ENCODE measurements at places on chromosomes 1 and 21.
A peak's percentile ranks its signal among the peaks of the same experiment; 100 is the strongest.

GRCh38 chr1:44024903-44025525 is 6.2 kb downstream of the SLC6A9 start:
- DNase-seq, result no peak

GRCh38 chr1:29949676-29950075 is 713.4 kb downstream of the PTPRU start:
- no peak for DNase-seq

DNA sequence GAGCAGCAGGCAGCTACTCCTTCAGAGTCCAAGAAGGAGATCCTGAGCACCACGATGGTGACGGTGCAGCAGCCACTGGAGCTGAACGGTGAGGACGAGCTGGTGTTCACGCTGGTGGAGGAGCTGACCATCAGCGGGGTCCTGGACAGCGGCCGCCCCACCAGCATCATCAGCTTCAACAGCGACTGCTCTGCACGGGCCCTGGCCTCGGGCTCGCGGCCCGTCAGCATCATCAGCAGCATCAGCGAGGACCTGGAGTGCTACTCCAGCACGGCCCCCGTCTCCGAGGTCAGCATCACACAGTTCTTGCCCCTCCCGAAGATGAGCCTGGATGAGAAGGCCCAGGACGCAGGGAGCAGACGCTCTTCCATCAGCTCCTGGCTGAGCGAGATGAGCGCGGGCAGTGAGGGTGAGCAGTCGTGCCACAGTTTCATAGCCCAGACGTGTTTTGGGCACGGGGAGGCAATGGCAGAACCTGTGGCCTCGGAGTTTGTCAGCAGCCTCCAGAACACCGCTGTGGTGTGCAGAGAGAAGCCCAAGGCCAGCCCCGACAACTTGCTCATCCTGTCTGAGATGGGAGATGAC is 531.8 kb downstream of the KIF26B start:
- no peak for DNase-seq

DNA sequence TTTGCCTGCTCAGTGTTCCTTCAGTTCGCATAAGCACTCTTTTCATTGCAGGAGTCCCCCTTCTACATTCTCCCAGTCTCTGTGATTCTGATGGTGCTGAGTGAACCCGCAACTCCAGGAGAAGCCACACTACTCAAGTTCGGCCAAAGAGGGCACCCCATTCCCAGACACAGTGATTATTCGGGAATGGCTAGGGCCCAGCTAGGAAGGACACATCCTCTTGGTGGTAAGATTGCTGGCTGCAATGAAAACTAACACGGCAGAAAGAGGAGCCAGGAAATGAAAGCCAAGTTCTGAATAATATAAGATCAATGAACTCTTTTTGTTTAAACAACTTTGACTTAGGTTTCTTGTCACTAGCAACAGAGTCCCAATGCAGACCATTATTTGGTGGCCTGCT is 14.9 kb downstream of the CREG1 start:
- DNase-seq, result no peak

- no peak for DNase-seq
Observed at GRCh38 chr1:210321552-210321951, 7.2 kb upstream of the HHAT start.

DNA sequence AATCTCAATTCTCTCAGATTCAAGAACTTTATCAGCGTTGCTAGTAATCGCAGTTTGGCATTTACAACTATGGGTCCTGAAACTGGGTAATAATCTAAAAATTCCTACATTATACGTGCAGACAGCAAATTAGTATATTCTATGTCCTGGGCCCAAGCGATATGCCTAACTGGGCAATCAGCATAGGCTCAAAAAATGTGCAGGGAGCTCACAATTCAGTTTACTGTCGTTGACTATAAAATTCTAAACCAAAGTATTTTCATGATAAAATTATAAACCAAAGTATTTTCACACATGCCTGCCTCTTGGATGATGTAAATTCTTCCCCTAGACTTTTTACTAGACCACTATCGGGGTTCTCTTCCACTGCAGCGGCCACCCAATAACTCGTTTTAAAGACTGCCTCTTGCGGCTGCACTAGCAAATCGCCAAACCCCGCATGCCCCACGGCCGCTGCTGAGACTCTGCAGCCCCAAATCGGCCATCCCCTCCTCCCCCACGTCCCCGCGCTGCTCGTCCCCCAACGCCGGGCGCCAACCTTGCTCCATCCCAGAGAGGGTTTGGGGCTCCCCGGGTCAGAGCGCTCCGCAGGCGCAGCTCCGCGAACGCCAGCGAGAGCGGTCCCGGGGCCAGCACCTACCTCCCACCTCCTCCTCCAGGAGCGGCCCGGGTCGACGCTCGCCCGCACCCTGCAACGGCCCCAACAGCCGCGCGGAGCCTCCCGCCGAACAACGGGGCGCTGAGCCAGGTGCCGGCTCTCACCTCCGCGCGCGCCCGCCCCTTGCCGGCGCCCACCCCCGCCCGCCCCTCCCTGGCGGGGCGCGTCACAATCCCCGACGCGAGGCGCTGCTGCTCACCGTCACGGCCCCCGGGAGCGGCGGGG is 506 bp downstream of the SSX2IP start:
- DNase-seq, result peak; percentile 72

GRCh38 chr21:43667191-43667904 is 8.0 kb downstream of the RRP1B start:
- no peak for DNase-seq

DNA sequence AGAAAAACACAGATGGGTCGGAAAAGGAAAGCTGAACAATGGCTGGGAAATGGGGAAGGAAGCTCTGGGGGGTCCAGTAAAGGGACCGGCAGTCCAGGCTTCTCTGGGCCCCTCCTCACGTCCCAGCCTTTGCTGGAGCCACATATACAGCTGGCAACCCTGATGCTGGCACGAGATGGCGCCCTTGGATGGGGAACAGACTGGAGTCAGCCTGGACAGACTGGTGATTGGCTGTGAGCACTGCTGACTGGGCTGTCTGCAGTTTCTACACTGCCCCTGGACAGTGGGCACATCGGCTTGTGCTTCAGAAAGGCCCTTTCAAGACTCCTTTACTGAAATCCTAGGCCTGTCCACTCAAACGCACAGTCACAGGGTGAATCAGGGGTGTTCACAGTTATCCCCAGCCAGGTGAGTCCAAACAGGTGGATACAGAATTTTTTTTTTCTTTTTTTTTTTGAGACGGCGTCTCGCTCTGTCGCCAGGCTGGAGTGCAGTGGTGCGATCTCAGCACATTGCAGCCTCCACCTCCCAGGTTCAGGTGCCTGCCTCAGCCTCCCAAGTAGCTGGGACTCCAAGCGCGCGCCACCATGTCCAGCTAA is 31.1 kb upstream of the ZBTB40 start:
- peak; percentile 81 for DNase-seq

DNA sequence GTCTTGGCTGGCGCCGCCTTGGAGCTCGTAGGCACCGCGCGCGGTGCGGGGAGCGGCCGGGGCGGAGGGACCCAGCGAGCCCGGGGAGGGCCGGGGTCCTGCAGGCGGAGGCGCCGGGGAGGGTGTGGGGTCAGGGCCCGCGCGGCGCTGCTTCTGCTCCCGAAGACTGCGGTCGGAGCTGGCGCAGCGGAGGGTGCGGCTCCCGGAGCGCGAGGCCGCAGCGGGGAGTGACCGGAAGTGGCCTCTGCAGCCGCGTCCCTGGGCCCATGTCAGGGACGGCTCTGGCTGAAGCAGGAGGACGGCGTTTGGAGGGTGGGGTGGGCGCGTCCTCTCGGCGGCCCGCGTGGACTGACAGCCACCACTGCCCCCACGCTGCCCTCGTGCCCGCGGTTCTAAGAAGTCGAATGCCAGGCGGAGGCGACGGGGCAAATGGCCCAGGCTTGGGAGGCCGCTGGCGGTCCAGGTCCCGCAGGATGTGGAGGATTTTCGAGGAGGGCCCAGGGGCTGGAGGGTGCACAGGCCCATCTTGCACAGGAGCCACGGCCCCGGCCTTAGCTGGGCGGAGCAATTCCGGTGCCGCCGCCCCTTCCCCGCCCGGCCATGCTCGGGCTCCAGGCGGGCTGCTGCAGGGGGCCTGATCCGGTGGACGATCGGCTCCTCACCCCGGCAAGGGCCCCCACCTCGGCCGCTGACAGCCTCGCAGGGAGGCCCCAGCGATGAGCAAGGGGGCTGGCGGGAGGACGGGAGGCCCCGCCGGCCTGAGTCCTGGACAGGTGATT is 7.7 kb upstream of the ZNF669 start:
- DNase-seq, result no peak

DNA sequence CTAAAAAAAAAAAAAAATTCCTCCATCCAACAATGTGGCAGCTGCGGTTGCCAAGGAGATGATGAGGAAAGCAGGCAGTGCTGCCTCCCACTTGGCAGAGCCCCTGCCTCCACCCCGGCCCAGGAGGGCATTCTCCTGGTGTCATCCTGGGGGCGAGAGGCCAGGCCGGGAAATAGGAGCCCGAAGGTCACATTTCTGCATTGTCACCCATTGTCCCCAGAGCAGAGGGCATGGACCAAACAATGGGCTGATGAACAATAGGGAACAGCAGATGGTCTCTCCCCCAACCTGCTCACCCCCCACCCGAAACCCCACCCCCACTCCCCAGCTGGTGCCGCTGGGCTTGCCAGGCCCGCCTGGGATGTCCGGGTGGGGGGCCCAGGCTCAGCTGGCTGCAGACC is 37.3 kb downstream of the CAMK2N1 start:
- no peak for DNase-seq

DNA sequence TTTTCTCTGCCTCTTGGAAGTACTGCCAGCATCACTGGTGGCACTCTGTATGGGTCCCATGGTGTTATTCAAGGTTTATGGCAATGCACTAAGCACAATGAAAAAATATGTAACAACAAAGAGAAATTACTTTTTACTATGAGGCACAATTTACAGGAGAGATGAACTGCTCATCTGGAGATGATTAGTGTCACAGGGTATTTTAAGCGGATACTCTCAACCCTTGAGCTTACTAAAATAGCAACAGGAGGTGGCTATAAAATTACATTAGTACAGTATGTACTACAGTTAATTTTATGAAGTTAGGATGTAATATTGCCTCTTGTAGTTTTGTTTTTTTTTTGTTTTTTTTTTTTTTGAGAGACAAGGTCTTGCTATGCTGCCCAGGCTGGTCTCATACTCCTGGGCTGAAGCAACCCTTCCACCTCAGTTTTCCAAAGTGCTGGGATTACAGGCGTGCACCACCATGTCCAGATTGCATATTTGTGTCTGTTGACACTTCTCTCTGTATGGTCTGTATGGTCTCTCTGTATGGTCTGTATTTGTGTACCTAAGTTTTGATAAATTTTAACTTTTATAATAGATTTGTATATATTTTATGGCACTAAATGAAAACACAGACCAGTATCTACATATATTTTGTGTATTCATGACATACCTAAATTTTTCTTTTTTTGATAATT is 175.6 kb upstream of the HP1BP3 start:
- no peak for DNase-seq

GRCh38 chr21:44013380-44014088 is 1.4 kb downstream of the TRAPPC10 start:
- DNase-seq, result peak; percentile 50

DNA sequence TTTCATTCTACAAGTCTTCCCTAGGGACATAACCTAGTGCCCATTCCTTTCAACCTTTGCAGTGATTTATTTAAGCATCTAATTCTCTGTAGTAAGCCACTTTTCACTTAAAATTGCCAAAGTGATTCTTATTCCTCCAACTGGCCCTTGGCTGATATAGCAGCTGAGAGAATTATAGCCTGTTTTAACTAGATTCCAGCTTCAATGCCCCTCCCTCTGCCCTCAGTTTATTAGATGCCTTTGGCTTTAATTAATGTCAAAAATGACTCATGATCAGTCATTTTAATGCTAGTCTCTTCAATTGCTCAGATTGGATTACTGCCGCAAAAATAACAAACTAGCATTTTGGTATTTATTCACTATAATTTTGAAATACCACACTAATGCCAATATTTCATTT is 145.4 kb upstream of the KCTD3 start:
- DNase-seq, result no peak

- peak; percentile 87 for DNase-seq
Observed at GRCh38 chr1:162878000-162878596, 17.1 kb upstream of the CCDC190 start.

DNA sequence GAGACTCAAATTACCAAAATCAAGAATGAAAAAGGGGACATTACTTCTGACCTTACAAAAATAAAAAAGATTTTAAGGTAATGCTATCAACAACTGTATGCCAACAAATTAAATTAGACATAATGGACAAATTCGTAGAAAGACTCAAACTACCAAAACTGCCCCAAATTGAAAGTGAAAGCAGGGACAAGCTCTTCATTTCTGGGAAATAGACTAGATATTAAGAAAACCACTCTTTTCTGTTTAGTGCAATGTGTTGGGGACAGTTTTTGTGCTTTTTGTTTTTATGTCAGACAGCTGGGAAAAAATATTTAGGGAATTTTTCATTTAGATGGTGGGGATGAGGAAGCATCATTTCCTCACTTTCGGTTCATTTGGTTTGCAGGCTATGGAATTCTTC is 4.9 kb upstream of the GBP1 start:
- no peak for DNase-seq

- DNase-seq, result no peak
Observed at GRCh38 chr1:7579016-7579415, 192.1 kb upstream of the VAMP3 start.

GRCh38 chr1:205257735-205258134 is 30.0 kb downstream of the TMCC2 start:
- DNase-seq, result no peak

DNA sequence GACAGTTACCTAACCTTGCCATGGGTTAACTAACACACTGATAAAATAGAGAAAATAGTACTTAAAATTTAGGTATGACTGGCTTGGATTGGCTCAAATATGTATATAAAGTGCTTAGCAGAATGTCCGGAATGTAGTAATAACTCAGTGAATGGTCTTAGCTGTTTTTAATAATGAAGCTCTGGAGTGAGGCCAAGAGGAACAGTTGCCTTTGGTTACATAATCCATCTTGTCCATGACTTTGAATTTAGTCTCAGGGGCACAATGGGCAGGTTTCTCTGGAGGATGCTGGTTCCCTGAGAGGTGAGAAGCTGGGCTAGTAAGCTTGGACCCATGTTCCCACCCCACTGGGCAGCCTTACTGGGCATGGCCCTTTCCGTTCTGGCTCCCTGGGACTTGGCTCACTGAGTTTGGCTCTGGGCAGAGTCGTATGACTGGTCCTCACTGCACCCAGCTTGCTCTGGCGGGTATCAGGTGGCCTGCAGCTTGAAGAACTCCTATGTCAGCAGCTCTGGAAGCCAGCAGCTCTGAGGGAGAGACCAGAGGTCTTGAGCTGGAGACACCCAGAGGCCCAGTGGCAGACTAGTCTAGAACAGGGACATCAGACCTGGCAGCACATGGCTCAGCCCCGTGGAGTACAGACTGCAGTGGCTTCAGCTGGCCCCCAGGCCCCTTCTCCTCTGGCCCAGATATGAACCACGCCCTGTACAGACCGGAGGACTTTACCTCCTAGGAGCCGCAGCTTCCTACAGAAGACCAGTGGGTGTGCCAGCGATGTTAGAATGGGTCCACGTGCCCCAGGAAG is 40.4 kb downstream of the TENT5C start:
- DNase-seq, result peak; percentile 11

- no peak for DNase-seq
Observed at GRCh38 chr1:66266350-66266749, 267.6 kb upstream of the SGIP1 start.

DNA sequence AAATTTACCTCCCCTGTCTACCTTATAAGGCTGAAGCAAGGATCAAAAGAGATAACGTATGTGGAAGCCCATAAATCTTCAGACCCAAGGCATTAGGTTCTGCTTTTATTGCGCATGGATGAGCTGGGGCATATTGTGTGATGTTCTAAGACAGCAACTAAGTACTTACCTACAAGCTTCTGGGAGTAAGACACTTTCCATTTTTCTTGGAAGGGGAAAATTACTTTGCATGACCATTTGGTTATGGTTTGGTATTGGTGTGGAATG is 21.1 kb downstream of the LMOD1 start:
- no peak for DNase-seq
